ENCODE measurements at places on chromosomes 6 and 20.

DNA sequence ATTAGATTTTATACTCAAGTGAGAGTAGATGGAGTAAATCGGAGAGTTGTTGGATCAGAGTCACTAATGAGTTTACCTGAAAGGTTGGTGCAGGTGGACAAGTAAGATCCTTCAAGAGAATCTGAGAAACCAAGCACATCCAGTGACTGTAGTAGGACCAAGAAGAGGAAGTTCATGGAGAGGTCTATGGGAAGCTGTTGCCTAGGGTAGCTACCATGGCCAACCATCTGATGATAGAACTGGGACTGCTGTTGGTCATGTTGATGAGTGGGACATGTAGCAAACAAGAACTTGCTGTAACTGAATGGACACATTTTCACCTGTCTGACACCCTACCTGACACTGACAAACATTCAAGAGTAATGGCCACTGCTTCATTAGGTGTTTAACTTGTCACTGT, 11.3 kb upstream of the ADGB start:
- no peak for DNase-seq

DNA sequence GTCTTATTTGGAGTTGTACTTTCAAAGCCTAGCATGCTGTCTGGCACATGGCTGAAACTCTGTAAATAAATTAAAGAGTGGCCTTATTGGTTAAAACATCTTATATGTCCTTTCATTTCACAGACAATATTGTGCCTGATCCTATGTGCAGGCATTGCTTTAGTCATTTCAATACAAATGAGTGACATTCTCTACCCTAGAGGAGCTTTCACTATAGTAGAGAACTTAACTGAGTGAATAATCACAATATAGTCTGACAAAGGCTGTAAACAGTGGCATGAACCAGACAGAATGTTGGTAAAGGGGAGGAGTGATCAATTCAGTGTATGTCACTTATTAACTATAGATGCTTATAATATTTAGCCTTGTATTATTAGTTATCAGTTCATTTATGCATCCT, 481.8 kb downstream of the TFAP2B start:
- no peak for DNase-seq

- no peak for DNase-seq
Measured at GRCh38 chr6:14187406-14187805, 69.8 kb downstream of the CD83 start.

DNA sequence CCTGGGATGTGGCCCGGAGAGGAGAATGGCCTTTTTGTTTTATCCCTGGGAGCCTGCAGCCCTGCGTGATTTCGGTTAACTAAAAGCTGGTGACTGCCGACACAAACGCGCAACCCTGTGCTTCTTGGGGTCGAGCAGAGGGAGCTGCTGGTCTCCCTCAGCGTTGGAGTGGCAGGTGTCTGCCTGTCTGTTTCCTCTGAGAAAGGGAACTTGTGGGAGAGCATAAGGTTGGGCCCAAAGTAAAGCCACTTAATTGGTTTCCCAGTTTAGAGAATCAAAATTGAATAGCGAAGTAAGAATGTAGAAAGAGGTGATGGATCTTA, 500 bp downstream of the LTV1 start:
- DNase-seq = no peak

DNA sequence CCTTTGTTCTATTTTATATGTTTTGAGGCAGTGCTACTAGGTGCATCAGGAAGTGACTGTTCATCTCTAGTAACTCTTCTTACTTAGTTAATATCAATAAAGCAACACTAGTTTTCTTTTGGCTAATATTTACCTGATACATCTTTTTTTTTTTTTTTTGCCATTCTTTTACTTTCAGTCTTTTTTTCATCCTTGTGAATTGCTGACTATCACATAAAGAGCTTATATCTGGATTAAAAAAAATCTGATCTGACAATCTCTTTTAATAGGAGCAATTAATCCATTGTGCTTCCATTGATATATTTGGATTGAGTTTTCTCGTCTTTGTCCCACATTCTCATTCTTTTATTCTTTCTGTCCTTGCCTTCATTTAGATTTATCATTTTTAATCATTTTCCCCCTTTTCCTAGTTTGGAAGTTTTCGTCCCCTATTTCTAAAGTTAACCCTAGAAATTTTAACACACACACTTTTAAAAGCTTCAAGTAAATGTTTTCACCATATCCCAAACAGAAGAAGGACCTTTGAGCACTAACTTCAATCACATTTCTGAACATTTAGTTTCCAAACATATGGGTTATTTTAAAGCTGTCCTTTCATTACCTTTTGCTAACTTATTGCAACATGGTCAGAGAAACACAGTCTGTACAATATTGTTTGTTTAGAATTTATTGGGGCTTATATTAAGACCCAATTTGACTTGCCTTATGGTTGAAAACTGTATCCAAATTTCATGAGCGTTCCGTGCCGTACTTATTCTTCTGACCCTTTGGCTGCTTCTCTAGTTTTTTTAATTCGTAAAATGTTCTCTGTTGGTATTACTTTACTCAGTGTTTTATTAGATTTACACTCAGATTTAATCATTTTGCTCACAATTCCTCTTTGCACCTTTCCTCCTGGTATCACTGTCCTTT, 63.0 kb downstream of the SYCP2L start:
- no peak for DNase-seq

DNA sequence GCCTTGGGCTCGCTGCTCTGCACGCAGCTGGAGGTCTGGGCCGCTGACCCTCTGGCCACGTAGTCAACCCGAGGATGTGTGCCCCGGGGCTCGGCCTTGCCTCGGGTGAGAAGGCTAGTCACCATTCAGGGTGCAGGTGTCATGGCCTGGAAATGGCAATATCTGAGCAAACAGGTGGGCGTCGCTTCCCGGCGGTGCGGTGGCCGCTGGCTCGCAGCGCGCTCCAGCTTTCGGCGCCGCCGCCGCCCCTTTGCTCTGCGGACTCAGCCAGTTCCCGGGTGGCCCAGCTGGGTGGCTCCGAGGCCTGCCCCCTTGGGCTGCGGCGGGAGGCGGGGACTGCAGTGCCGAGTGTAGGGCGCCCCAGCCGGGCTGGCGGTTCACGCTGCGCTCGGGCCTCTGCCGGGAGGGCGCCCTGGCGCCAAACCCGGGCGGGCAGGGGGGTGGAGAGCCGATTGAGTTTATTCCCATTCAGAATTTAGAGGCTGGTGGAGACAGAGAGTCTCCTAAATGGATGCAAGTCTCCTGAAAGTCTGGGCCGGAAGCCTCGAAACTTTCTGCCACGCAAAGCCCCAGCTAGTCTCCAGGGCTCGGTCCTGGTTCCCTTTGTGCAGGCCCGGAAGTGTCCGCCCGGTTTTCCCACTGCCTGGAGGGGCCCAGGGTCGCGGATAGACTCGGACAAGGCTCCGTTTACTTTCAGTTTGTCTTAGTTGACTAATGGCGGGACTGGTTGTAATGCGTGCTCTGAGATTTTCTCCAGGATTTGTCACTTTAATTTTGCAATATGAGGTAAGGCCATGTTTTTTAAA, 11.3 kb upstream of the TFAP2A start:
- no peak for DNase-seq

- DNase-seq = peak; percentile 89
Measured at GRCh38 chr6:106069478-106069877, 16.7 kb upstream of the PRDM1 start.

- peak; percentile 8 for DNase-seq
Measured at GRCh38 chr6:44960898-44961297, 367.2 kb upstream of the RUNX2 start.

- DNase-seq = peak; percentile 5
Measured at GRCh38 chr20:1083431-1084080, 34.8 kb upstream of the PSMF1 start.

DNA sequence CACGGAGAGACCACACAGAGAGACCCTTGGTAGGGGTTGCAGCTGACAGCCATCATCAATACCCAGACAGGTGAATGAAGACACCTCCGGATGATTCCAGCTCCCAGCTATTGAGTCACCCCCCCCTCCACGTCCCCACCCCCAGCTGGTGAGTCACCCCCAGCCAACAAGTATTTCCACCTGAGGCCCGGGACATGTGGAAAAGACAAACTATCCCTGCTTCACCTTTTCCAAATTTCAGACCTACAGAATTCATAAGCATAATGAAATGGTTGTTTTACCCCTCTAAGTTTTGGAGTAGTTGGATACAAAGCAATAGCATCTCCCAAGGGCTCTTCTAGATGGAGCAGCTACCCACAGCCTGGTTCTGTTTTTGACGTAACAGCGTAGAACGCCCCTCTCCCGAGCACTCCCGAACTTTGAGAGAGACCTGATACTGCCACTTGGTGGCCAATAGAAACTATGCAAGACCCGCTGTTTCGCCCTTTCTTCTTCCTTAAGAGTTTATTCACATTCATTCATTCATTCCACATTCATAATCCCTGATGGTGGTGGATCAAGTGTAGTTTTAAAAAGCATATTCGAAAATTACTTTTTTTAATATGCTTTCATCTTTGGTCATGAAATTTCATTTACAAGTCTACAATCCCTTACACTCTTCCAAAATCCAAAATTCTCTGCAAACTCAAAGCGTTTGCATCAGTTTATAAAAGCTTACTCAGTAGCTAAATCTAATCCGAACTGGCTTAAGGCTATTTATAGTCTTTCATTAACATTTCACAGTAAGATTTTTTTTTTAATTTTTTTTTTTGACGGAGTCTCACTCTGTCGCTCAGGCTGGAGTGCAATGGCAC, 15.1 kb upstream of the PPP1R16B start:
- DNase-seq = peak; percentile 48

GRCh38 chr6:111176038-111176759, 88.9 kb downstream of the SLC16A10 start:
- DNase-seq = no peak

GRCh38 chr6:75480425-75480824, 13.2 kb downstream of the FILIP1 start:
- peak; percentile 38 for DNase-seq

GRCh38 chr6:75600768-75601167, 912 bp upstream of the SENP6 start:
- DNase-seq = peak; percentile 32

- no peak for DNase-seq
Measured at GRCh38 chr20:57403216-57403615, 12.0 kb downstream of the RBM38 start.

GRCh38 chr6:128138694-128139093, 237.8 kb upstream of the THEMIS start:
- DNase-seq = no peak

DNA sequence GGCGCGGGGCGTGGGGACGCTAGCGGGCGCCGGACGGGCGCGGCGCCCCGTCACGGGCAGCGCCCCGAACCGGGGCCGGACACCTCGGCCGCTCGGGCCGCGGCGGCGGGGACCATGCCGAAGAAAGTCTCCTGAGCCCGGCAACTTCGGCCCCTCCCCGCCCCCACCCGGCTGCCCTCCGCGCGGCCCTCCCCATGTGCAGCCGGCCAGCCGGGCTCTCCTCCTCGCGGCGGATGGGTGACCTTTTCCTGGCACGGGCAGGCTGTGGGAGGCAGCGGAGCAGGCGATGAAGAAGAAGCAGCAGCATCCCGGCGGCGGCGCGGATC, 278 bp downstream of the UST start:
- DNase-seq = peak; percentile 59

GRCh38 chr6:43275801-43276576, 22.1 kb upstream of the SLC22A7 start:
- no peak for DNase-seq

GRCh38 chr6:14212020-14212419, 94.4 kb downstream of the CD83 start:
- peak; percentile 3 for DNase-seq

GRCh38 chr6:30781395-30781742, 37.0 kb upstream of the IER3 start:
- DNase-seq = no peak

DNA sequence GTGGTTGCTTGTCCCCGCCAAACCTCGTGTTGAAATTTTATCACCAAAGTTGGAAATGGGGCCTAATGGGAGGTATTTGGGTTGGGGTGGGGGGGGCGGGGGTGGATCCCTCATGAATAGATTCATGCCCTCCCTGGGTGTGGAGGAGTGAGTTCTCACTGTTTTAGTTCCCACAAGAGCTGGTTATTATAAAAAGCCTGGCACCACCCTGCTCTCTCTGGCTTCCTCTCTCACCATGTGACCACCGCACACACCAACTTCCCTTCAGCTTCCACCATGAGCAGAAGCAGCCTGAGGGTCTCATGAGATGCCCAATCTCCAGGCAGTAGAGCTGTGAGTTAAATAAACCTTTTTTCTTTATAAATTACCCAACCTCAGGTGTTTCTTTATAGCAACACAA, 111.3 kb downstream of the PRDM1 start:
- DNase-seq = no peak

DNA sequence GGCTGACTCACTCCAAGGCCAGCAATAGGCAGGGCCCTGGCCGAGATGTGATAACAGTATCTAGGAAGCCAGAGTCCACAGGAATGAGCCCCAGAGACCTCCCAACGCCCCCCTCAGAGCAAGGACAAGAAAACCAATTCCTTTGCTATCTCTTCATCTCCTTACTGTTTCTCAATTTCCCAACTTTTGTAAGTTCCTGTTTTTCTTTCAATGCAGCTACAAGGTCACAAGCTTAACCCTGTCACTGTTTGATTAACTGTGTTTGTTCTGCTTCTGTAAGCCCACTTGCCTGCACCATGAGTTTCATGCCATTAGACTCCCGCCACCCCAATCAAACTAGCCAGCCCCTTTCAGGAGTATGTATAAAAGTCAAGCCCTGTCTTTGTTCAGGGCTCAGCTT, 3.5 kb downstream of the FKBP1C start:
- no peak for DNase-seq

- no peak for DNase-seq
Measured at GRCh38 chr20:57130160-57130772, 136.2 kb downstream of the BMP7 start.

DNA sequence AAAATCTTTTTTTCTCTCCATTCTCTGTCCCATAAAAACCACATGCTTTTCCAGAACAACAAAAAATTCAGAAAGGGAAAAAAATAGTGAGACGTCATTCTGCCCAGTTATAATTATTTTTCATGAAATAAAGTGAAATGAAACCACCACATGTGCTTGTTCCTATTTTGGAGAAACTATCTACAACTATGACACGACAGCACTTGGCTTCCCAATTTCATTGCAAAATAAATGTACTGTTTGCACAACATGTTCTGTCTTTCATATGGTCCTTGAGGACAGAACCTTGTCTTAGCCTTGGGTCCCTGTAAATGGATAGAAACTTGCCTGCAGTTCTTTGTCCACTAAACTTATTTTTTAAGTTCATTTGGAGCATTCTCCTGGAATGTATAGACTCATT, 5.6 kb upstream of the MAN1A1 start:
- DNase-seq = no peak

GRCh38 chr20:62656197-62656918, 14.1 kb downstream of the SLCO4A1 start:
- DNase-seq = no peak

- DNase-seq = no peak
Measured at GRCh38 chr20:62694868-62695267, 13.8 kb upstream of the NTSR1 start.

DNA sequence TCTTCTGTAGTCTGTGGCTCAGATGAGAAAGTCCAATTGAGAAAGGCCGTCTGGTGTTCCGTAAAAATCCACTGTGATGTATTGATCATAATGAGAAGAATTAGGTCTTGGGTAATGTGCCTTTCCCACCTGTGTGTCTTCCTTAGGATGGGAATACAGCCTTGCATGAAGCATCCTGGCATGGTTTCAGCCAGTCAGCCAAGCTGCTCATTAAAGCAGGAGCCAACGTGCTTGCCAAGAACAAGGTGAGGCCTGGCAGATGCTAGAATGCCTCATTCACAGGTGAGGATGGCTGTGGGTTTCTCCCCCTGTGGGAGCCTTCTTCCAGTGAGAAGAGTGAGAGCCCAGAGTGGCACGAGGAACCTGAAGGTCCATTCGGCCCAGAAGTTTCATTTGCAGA, 32.7 kb downstream of the LYRM2 start:
- no peak for DNase-seq

Measured in fibroblast of lung (primary cell).